Mesothelial cell of epicardium (in vitro differentiated cells): ENCODE measurements at places on chromosomes 16 and 17.

DNA sequence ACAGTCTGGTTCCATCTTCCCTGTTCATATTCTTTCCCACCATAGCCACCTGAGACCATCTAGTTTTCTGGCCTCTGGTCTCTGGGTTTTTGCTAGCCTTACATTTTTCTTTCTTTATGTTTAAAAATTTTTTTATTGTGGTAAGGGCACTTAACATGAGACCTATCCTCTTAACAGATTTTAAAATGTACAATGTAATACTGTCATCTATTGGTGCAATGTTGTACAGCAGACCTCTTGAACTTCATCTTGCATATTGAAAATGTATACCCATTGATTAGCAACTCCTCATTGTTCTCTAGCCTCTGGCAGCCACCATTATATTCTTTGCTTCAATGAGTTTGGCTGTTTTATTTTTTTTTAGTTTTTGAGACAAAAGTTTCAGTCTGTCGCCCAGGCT lies 39.2 kb downstream of the ITGAM start:
- no peak for DNase-seq

DNA sequence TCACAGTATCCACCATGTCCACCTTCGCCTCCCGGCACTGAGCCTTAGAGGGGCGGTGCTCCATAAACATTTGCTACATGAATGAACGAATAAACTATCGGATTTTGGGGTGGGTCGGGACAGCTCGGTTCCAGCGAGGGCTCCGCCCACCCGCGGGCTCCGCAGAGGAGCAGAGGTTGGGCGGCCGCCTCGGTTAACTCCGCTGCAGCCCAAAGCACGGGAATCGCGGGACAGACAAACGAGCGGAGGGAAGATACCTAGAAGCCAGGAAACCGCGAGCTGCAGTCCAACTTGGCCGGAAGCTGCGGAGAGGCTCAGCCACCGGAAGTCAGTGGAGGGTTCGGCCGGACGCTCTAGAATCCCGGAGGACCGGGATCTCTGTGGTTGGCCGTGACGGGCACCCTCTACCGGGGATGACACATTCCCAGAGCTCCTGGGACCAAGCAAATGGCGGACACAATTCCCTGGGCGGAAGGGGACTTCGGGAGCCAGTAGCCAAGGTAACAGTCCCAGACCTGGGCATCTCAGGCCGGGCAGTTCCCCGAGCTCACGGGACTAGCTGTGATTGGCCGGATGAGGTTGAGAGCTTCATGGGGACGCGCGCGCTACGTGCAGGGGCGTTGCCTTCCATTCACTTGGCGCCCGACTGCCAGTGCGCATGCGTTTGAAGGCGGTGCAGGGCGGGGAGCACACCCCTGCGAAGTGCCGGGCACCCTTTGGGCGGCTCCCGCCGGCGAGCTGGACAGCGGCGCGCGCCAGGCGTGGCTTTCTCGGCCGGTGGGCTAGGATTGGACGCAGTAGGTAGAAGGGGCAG lies 489 bp upstream of the MAPK7 start:
- peak; percentile 98 for DNase-seq

DNA sequence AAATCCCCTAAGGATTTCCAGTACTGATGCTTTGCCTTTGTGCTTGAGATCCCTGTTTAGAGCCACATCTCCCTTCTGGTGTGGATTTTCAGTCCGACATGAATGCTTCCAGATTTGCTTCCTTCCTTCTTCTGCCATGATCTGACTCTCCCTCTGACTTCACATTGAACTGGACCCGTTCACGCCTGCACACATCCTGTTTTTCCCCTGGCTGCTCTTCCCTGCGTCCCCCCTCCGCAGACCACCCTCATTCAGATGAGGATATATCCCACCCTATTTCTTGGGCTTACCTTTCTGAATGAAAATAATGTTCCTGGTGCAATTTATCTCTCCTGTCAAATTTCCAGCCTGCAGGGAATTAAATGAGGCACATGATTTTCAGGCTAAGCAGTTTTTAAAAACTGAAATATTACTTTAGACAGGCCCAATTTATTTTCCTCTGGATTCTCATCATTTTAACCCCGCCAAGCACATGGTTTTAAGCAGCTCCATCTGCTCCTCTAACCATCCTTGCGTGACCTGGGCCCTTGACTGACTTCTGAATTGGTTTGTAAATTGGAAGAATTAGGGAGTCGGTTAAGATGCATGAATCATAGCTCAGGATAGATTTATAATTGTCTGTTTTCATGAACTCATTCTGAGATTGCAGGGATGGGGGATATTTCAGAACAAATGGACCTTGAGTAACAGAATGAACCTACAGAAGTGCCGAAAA lies 59.2 kb downstream of the BMERB1 start:
- DNase-seq: no peak

- DNase-seq: no peak
These were observed 5.7 kb upstream of the MAPK8IP3 start for GRCh38 chr16:1700246-1700645.
